ENCODE measurements at places on chromosomes 16 and 17.

- no peak for DNase-seq
These were observed 29.2 kb upstream of the C16orf78 start for GRCh38 chr16:49344401-49344800.

GRCh38 chr16:86398201-86398600, 112.1 kb upstream of the FOXF1 start:
- no peak for DNase-seq

DNA sequence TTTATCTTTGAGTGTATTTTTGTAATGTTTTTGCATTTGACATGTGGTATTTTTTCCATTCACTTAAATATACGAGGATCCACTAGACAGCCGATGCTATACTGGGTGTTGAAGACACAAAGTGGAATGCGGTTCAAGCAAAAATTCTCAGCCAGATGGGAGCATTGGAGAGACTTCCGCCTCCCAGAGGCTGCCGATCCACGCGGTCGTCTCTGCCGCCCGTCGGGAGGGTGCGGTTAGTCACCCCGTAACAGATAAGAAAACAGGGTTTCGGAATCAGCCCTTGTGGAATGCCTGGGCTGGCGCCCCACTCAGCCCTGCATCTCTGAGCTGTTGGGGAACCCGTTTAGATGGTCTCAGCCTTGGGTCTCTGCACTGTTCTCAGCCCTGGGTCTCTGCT, 7.3 kb downstream of the GSE1 start:
- DNase-seq = no peak

GRCh38 chr17:10151667-10152496, 46.5 kb downstream of the GAS7 start:
- no peak for DNase-seq

- DNase-seq = no peak
These were observed 2.5 kb upstream of the TPSAB1 start for GRCh38 chr16:1237990-1238389.

DNA sequence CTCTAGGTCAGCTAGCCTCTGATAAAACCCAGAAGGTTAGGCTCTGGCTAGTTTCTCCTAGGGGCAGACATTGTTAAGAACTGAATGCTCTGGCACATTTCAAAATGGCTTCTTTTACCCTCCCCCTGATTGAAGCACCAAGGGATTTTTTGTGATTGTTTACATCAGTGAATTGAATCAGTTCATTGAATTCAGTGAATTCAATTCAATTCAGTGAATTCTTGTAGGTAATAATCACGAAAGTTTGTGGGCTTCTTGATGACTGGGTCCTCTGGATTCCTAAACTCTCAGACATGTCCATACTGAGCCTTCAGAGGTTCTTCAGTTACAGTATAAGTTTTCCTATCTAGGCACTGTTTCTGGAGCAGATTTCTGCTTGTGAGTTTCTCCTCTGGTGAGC, 135.2 kb upstream of the ELAC2 start:
- DNase-seq = no peak

GRCh38 chr17:76867578-76868175, 527 bp upstream of the MGAT5B start:
- DNase-seq = no peak

GRCh38 chr17:50196036-50196435, 5.4 kb downstream of the COL1A1 start:
- DNase-seq = no peak

GRCh38 chr16:27840311-27841060, 223.0 kb downstream of the GSG1L start:
- DNase-seq = no peak

DNA sequence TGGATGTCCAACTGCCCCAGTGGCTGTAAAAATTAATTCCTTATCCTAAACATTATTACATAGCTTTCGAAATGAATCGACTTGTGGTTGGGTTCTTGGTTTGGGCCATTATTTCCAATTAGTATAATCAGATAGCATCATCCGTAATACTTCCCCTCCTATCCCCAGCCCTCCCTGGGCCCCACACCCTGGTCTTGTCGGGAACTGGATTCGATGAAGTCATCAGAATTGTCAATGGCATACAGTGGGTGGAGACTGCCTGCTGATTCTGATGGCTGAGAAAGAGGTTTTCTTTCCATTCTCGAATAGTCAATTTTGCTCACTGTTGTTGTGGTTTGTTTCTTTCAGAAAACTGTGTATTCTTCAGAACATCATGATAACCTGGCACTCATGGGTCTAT, 395.1 kb downstream of the SEC14L1 start:
- DNase-seq = no peak

- DNase-seq = no peak
These were observed 54.8 kb downstream of the GRB2 start for GRCh38 chr17:75350706-75351105.

GRCh38 chr17:76506408-76507345, 5.5 kb upstream of the RHBDF2 start:
- DNase-seq = peak; percentile 85

- no peak for DNase-seq
These were observed 9.5 kb upstream of the ZFP90 start for GRCh38 chr16:68529608-68529930.

GRCh38 chr17:75090871-75091854, 3.4 kb downstream of the SLC16A5 start:
- no peak for DNase-seq

DNA sequence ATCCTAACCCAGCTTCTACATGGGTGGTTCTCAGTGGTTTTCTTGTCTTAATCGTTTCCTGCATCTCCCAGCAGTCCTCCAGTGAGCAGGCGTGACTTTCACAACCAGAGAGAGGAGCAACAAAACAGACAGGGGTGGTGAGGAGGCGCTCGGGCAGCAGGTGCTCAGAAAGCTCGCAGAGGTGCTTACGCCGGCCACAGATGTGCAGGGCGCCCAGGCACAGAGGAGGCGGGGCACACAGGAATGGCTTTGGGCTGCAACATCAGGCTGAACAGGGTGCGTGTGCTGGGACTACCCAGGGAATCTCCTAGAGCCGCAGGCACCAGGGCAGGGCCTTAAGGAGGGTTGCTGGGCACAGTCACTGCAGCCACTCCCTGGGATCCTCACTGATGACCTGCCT, 32.6 kb downstream of the KLHDC4 start:
- no peak for DNase-seq

- DNase-seq = no peak
These were observed 161.3 kb downstream of the SLC39A11 start for GRCh38 chr17:72931163-72931562.

- no peak for DNase-seq
These were observed 5.0 kb upstream of the CCDC57 start for GRCh38 chr17:82217530-82218204.

GRCh38 chr17:82338858-82339633, 5.5 kb upstream of the SECTM1 start:
- no peak for DNase-seq

DNA sequence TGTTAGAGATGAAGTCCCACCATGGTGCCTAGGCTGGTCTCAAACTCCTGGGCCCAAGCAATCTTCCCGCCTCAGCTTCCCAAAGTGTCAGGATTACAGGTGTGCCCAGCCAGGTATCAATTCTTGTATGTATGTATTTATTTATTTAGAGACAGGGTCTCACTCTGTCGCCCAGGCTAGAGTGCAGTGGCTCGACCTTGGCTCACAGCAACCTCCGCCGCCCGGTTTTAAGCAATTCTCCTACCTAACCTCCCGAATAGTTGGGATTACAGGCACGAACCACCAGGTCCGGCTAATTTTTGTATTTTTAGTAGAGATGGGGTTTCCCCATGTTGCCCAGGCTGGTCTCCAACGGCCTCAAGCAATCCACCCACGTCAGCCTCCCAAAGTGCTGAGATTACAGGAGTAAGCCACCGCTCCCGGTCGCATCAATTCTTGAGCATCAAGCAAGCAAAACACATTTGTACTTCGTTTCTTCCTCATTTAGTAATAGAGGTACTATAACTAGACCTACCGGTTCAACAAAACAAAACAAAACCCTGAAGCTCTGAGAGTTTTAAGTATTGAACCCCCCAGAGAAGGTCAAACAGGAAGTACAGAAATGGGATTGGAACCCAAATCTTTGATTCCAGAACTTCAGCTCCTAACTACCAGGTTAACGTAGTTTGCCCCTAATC, 1.0 kb upstream of the ZNF500 start:
- no peak for DNase-seq

- peak; percentile 83 for DNase-seq
These were observed 10.3 kb upstream of the ARL4D start for GRCh38 chr17:43388359-43389045.

Data from stimulated activated CD4-positive, alpha-beta T cell treated with anti-CD3 and anti-CD28 coated beads, Interleukin-15, amount 100 ng/mL, for 1 hour (primary cell).